Hematopoietic multipotent progenitor cell treated with erythropoietin and hydrocortisone succinate and interleukin-3 and kit ligand, for 6 days (in vitro differentiated cells): ENCODE measurements at places on chromosomes 2 and 18.

GRCh38 chr2:88824951-88825350, 133.5 kb downstream of the RPIA start:
- no peak for DNase-seq

DNA sequence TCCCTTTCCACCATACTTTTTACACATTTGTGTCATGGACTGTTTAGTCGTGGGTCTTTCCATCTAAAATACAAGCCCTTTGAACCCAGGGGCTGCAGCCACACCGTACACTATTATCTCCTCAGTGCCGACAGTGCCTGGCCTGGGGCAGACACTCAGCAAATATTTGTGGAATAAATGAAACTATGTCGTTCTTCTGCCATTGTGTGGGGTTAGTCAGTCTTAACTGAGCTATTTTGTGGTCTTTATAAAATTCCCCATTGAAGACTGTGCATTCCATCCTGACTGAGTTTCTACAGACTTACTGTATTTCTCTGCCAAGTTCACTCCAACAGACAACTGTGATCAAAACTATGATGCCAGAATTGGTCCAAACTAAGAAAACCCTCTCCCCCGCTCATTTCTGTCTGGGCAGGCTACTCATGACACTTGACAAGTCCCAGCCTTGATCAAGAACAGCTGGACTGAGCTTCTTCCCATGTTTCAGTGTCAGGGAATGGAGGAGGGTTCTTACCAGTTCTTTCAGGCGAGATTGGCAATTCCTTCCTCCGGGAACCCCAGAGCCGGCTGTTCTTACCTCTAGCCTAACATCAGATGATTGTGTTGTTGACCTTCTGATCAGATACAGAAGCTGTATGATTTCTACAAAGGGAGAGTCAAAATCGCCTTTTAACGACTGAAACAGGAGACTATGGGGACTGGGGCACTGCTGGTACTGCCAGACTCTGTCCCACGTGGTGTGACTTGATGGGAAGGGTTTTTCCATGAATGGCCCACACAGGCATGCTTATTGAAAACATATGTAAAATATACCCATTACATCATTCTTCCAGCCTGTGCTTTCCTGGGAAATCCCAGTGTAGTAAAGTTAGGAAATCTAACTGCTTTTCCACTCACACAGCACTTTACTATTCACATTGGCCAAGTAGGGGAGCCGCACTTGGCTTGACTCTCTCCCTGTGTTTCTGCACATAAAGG, 77.4 kb upstream of the NPAS2 start:
- no peak for DNase-seq

GRCh38 chr2:71831193-71831577, 316.5 kb downstream of the CYP26B1 start:
- DNase-seq = no peak

- peak; percentile 8 for DNase-seq
Measured at GRCh38 chr2:19312949-19313348, 45.5 kb downstream of the OSR1 start.

DNA sequence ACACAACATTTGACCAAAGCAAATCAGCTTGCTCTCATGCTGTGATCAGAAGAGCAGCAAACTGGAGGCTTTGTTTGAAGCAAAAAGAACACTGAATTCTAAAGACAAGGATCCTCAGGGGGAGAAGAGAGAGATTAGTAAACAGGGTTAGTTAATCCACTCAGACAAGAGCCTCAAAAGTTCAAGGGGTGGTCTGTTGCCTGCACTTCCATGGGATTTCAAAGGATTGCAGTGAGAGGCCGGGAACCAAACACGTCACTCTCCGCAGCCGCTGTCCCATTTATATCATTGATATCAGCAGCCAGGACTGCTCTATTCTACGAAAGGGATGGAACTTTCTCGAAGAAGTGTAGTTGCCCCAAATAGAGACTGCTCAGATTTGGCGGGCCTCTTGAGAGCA, 97.8 kb upstream of the SP3 start:
- DNase-seq = no peak

GRCh38 chr2:429575-430254, 141.8 kb upstream of the ALKAL2 start:
- peak; percentile 52 for DNase-seq

GRCh38 chr2:133674433-133675331, 106.4 kb upstream of the NCKAP5 start:
- no peak for DNase-seq

DNA sequence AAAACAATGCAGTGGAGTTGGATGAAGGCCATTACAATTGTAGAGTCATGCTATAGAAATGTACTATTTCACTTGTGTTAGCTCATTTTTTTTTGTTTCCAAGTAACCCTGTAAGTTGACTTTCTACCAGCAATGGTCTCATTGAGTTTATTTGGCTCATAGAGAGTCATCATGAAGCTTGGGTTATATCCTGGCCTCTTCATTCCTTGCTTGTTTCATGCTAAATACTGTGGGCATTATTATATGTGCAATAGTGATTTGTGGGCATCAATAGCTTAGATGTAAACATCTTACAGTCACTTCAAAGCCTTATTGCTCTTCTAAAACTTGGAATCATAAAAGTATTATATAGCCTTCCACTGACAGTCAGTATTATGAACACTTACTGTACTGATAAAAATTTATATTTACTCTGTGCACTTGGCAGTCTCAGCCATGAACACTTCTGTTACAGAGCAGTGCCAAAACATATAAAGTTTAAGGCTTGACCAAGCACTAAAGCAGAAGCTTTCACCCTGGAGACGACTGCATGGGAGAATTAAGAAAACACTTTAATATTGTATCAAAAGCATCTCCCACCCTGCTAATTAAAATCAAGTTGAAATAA, 751.2 kb downstream of the SATB2 start:
- no peak for DNase-seq

DNA sequence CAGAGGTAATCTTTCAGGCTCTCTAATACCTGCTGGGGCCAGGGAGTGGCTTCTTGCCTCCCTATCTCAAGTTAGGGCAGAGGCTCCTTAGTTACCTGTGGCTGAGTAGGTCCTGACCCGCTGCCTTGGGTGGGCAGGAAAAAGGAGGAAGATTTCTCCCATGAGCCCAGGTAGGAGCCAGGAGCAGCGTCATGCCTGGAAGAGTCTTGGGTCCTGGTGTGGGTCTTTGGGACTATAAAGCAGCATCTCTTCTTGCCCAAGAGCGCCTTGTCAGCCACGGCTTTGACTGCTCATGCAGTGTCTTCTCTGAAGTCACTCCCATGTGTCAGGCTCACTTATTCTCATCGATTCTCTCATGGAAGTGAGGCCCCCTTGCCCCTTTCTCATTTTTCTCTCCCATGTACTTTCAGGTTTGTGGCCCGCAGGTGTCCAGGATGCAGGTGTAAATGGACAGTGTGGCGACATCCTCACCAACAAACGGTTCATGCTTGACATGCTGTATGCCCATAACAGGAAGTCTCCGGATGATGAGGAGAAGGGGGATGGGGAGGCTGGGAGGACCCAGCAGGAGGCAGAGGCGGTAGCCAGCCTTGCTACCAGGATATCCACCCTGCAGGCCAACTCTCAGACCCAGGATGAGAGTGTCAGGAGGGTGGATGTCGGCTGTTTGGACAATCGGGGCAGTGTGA, 111.2 kb downstream of the TPGS2 start:
- no peak for DNase-seq

GRCh38 chr2:28631514-28632206, 120.0 kb upstream of the PPP1CB start:
- no peak for DNase-seq

DNA sequence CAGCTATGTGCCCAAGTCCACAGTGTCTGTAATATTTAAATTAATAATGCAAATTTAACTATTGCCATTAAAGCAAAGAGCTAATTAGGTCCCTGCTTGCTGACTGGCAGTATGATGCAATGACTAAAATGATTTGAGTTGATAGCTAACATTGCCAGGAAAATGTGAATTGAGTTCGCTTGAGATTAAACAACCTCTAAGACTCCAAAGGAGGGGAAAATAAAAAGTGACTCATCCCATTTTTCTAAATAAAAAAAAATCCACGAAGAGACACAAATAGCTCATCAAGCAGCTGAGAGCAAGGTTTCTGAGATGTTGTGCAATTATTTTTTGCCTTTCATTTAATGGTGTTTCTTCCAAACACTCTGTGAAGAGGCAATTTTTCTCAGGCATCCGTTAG, 413.0 kb downstream of the MTX2 start:
- no peak for DNase-seq

GRCh38 chr2:24432735-24433134, 58.3 kb upstream of the NCOA1 start:
- DNase-seq = no peak

DNA sequence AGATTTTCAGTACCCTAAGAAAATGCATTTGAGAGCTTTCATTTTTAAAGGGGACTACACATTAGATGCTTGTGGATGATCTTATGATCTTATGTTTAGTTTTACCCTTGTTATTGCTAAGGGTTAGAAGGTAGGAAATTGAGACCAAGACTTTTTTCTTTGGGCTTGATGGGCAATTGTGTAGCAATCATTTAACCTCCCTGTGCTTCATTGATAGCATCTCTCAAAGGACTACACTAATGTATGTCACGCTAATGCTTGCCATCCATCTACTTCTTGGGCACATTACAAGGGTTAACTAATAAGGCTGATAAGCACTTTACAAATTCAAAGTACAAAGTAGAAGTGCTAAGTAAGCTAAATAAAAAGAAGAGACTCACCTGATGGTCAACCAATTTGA, 189.3 kb upstream of the LRP1B start:
- DNase-seq = no peak

GRCh38 chr2:176027806-176028205, 25.7 kb upstream of the LNPK start:
- no peak for DNase-seq

- DNase-seq = peak; percentile 73
Measured at GRCh38 chr2:98654699-98655495, 46.5 kb downstream of the UNC50 start.

GRCh38 chr2:42010743-42011298, 37.0 kb upstream of the PKDCC start:
- DNase-seq = no peak

DNA sequence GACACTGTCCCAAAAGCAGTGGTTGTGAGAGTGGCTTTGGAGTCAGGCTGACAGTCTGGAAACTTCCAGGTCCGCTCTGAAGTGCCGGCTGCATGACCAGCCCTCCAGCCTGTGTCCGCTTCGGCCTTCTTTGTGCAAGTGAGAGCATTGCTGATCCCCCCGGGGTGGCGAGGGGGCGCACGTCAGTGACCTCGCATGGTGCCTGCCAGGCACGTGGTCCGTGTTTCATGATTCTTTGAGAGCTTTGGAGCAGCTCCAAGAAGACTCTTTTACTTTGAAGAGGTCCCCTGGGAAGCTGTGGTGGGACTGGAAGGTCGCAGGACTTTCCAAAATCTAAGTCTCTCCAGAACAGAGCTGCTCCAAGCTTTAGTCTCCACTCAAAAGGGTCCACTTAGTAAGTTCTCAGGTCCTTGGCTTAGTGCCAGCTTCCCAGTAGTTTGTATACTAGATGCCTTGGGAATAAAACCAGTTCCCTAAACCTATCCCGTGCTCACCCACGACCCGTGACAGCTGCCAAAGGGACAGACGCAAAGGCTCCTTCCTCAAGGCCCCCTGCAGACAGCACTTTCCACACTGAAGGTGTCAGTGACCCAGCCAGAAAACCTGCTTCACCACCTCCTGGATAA, 68.8 kb downstream of the ADI1 start:
- peak; percentile 17 for DNase-seq

GRCh38 chr2:100744589-100744988, 75.3 kb upstream of the NPAS2 start:
- DNase-seq = no peak

DNA sequence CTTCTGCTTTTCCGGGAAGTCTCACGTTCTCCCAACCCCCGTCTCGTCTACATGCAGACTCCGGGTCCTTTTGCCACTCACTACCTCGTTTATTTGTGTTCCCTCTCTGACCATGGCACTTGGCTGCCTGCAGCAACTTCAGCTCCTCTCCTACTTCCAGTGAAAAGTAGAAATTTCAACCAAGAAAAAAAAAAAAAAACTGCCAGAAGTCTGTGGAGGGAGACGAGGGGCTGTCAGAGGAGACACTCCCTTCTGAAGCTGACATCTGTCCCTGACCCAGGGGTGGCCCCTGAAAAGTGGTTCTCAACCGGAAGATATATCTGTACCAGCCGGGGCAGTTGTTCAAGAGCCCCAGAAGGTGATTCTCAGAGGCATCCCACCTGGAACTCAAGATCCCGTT, 742 bp upstream of the MYO5B start:
- DNase-seq = no peak
